ENCODE measurements at places on chromosomes 4 and X.

- DNase-seq: no peak
These were observed 497 bp upstream of the THAP9 start for GRCh38 chr4:82900066-82900410.

DNA sequence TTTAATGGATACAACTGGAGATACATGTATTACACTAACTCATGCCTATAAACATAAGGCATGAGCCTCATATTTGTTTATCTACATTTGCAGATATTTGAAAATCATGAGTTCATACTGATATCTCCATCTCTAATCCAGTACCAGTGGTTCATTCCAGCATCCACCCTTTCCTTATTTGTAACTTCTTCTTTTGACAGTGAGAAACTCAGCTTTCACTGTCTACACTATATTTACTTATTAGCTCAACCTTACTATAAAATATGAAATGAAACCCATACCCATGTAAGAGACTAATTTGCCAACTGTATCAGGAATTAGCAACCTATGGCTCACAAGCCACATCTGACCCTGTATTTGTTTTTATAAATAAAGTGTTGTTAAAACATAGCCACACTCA is 161.9 kb upstream of the GPRIN3 start:
- no peak for DNase-seq

GRCh38 chr4:146308951-146309350 is 94.6 kb downstream of the REELD1 start:
- DNase-seq: no peak

DNA sequence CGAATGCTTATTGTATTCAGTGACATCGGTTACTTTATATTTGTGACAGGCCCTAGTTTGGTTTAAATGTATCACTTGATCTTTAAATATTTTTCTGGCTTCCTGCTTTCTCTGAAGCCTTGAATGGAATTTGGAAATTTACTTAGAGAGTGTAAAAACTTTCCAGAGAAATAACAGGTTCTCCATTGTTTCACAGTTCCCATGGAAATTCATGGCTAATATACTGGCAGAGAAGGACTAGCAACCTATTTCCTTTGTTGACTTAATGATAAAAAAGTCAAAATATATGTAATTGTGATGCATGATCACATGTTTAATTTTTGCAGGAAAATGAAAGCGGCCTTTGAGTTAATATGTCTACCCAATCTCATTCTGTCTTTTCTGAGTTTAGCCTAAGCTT is 13.2 kb downstream of the NEIL3 start:
- no peak for DNase-seq

DNA sequence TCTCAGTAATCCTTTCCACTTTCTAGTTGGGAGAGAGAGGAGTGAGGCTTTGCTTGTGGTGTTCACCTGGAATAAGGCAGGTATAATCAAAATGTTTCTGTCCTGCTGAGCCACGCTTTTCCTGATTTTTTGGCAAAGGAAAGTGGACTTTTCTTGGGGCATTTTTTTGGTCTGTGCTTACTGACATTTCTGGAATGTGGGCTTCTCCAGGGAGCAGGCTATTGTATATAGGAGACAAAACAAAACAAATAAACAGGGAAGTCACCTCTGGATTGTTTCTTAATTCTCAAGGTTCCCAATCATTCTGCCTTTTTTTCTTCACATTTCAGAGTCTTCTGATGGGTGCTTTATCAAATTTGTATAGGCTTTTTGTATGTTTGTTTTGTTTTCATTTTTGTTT is 25.7 kb upstream of the RP2 start:
- DNase-seq: no peak

DNA sequence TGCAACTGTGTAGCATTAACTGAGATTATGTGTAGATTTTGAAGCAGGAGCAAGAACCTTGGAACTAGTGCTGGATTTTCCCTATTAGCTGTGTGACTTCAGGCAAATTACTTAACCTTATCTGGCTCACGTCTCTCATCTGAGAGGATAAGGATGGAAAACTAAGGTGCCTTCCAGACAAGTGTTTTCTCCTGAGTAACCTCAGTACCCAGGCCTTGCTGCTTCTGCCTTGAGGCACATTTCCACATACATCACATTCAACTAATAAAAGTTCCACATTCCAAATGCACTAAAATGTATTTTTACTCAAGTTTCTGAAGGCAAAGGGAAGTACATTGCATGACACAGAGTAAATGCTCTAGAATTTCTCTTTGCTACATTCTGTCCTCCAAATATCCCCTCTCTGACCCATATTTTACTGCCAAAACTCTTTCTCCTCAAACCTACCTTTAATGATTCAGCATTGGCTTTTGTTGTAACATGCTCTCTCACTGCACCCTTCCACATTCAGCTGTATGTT is 195.4 kb upstream of the ADGRL3 start:
- DNase-seq: no peak

GRCh38 chr4:169660929-169661328 is 40.6 kb downstream of the CLCN3 start:
- no peak for DNase-seq

DNA sequence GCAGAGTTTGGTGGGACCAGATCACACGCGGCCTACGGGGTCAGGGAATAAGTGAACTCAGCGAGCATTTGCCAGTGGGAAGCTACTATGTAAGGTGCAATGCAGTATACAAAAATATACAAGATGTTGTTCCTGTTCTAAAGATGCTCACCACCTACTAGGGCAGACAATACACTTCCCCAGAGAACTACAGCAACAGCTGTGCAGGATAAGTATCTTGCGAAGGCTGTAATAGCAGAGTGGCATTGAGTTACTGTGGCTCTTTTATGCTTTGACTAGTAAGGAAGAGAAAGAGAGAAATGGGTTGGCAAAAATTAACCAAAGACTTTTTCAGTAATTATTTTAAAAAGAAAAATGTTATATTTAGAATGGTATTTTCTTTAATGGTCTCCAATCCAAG is 61.2 kb downstream of the CDS1 start:
- DNase-seq: no peak

GRCh38 chr4:2135083-2135482 is 76.0 kb downstream of the NAT8L start:
- DNase-seq: no peak

DNA sequence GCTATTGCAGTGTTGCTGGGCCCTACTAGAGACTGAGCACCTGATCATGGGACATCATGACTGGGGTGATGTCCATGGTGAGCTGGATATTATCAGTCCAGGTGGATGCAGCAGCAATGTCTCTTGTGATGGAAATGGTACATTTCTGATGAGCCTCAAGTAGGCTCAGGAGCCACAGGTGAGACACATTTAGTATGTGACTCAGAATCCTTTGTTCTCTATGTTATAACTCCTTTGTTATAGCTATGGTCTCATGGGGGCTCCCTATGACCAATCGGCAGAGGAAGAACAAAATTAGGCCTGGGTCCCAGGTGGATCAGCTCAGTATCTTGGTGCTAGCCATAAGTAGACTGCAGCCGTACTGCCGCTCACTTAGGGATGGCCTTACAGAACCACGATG is 107.9 kb upstream of the FAT1 start:
- DNase-seq: no peak

- no peak for DNase-seq
These were observed 201.6 kb downstream of the BMPR1B start for GRCh38 chr4:94959307-94959706.

DNA sequence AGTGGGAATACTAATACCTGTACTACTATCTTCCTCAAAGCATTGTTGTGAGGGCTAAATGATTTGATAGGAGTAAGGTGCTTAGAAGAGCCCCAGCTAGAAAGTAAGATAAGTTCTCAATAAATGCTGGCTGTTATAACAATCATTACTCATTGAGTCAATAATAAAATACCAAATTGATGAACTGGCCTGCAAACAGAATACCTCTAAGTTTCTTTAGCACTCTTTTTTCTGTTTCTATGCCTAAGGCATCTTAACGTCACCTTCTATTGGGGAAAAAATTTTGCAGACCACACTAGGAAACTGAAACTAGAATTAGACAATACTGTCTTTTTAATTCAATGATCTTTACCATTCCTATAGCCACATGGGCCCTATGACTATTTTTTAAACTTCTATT is 1.2 kb downstream of the CLTRN start:
- no peak for DNase-seq

GRCh38 chr4:142721187-142721586 is 124.9 kb downstream of the INPP4B start:
- DNase-seq: no peak

GRCh38 chrX:101349193-101349562 is 636 bp upstream of the TIMM8A start:
- no peak for DNase-seq

DNA sequence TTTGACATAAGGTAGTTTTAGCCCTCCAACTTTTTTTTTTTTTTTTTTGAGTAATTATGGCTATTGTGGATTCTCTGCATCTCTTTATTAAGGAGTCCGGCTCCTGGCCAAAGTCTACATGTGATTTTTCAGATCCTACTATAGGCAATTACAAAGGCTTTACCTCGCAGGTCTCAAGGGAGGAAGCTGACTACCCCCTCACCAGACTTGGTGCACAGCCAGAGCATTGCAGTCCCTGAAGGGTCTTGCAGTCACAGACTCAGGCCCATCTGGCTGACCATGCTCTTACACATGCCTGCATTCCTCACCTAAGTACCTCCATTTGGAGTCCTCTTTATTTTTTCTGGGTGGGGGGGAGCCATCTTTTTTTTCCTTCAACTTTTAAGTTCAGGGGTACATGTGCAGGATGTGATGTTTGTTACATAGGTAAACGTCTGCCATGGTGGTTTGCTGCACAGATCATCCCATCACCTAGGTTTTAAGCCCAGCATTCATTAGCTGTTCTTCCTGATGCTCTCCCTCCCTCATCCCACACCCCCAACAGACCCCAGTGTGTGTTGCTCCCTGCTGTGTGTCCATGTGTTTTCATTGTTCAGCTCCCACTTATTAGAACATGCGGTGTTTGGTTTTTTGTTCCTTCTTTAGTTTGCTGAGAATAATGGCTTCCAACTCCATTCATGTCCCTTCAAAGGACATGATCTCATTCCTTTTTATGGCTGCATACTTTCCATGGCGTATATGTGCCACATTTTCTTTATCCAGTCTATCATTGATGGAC is 88.4 kb upstream of the STIM2 start:
- no peak for DNase-seq

DNA sequence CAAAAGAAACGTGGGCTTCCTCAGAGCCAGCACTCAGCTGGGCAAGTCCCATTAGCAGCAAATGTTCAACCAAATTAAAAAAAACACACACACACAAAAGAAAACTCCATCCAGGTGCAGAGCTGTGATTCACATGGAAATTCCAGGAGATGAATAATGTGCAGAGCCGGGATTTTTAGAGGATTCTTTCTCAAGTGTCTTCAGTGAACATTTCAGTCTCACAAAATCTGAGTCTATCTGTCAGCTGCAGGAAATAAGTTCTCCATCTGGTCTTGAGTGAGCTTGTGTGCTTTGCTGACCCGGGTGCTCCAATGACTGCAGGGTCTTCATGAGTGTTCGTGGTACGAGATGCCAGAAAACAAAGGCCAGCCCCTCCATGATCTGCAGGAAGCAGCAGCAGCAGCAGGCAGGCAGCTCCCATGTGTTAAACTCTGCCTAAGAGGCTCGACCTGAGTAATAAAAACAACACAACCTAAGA is 44.3 kb downstream of the RASGEF1B start:
- no peak for DNase-seq

DNA sequence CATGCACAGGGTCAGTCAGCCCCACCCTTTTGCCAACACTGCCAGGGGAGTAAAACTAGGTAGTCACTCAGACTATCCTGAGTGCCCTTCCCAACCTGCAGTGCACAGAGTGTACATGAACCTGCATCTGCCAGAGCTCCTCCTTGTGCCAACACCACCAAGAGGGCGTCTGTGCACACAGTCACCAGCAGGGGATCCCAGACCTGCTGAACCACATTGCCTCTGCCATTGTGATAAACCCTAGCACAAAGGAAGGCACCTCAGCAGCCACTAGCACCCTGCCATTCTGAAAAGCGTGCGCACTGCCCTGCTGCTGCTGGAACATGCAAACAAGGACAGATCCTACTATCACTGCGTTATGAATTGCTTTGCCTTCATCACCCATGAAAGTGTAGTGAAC is 247.8 kb upstream of the POU3F4 start:
- DNase-seq: no peak

GRCh38 chr4:3766785-3767569 is 792 bp downstream of the ADRA2C start:
- DNase-seq: no peak

DNA sequence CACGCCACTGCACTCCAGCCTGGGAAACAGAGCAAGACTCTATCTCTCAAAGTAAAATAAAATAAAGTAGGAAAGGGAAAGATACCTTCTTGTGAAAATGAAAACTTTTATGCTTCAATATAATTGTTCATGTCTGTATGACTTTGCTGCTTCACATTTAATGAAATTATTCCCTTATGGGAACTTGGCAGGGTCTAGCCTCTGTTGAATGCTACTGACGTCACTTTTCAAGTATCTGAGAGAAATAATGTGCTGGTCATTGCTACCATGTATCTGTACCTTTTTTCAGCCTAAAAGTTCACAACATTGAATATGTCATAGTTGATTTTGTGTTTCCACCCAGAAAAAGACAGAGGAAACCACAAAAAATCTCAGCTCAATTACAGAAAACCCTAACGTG is 65.2 kb downstream of the PRDM5 start:
- DNase-seq: no peak

GRCh38 chr4:21652508-21653231 is 295.9 kb downstream of the KCNIP4 start:
- DNase-seq: no peak

DNA sequence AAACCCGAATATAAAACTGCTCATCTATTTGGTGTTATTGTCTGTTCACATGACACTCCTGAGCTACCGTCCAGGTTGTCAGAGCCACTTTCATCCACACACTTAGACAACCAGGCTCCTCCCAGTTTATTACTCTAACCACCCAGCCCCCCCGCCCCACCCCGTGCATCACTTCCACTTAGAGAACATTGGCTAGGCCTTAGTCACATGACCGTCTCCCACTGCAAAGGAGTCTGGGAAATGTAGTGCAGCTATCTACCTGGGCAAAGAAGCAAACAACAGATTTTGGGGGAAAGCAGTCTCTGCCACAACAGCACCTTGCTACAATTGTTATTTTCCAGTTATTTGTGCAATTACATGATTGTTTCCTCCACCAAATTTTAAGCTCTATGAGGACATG is 57.6 kb upstream of the RBPJ start:
- no peak for DNase-seq

DNA sequence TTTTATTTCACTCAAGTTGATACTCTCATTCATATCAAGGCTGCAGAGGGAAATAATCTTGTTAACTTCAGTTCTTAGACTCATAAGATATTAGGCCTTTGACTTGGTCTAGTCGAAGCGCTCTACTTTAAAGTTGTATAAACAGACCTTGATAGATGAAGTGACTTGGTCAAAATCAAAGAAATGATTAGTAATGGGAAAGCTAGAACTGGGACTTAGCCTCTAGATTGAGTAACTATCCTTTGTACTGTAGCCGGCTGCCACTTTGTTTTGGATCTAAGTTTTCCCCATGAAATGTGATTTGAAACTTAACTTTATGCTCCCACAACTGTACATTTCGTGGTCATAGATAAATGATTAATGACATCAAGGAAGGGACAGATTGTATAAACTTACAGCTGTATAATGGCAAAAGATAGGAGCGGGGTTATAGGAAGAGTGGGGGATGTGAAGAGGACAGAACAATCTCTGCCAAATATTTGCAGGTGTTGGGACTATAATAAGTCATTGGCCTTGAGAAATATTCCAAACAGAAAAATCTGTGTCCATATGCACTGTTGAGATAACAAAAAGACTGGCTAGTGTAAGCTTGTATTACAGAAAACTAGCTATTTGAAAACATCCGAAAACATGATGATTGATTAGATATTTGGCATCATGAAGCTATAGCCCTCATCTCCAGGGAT is 17.2 kb downstream of the MID2 start:
- no peak for DNase-seq
